ENCODE measurements at places on chromosomes 11 and 22.

- DNase-seq, result no peak
These were observed 9.4 kb downstream of the PIWIL3 start for GRCh38 chr22:24765166-24765565.

DNA sequence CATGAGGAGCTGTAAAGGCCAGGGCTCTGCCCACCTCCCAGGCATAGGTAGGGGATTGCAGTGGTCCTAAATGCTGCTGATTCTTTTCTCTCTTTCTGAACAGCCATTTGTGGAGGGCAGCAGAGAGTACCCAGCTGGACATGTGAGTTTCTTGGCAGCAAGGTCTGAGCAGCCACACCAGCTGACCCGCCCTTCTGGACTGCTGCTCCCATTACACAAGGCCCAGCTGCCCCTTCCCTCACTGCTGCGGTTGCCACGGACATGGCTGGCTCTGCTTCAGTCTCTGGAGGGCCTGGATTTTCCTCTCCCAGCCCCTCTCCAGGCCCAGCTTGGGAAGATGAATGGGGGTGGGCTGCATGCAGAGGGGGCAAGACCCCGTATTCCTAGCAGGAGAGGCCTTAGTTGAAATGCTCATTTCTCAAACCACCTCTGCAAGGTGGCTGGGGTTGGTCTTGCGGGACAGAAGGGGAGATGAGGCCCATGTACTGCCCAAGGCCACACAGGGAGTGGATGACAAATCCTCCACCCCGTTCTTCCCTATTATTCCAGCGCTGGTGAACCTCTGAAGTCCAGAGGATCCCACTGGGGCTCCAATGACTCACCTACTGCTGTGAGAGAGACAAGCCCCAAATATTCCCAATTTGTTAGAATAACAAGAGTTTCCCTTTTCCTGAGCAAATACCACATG lies 4.6 kb downstream of the LGALS12 start:
- no peak for DNase-seq

- no peak for DNase-seq
These were observed 48.9 kb downstream of the PHF21A start for GRCh38 chr11:46072172-46072964.

DNA sequence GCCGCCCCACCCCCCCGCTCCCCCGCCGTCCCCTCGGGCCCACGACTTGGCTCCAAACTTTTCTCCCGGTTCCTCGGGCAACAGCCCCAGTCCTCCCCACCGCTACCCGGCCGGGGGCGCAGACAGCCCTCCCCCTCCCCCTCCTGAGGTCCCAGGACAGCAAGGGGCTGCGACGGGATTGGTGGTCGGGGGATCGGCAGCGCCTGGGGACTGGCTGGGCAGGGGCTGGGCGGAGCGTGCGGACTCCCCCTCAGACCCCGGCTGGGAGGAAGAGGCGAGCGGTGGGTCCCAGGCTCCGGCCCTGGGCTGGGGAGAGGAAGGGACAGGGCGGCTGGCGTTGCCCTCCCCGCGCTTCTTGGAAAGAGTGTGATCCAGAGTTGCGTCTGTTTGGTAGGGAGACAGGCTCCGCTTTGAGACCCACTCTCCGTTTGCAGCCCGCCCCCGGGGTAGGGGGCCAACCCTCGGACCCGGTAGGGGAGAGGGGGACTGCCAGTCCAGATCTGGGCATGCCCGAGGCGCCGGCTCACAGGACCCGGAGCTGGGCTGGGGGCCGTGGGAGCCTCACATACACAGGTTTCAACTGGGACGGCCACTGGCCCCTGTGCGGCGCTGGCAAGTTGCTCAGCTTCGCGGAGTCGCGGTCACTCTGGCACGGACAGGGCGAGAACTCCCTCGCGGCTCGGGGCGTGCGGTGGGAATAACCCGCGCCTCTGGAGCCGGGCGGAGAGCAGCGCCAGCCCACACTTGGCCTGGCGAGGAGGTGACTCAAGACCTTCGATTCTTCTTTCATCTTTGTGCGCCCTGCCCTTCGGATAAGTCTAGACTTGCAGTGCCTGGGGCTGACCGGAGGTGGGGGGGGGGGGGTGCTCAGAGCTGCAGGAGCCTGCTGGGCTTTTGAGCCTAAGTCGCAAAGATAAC lies 999 bp downstream of the TSKU start:
- DNase-seq, result no peak

DNA sequence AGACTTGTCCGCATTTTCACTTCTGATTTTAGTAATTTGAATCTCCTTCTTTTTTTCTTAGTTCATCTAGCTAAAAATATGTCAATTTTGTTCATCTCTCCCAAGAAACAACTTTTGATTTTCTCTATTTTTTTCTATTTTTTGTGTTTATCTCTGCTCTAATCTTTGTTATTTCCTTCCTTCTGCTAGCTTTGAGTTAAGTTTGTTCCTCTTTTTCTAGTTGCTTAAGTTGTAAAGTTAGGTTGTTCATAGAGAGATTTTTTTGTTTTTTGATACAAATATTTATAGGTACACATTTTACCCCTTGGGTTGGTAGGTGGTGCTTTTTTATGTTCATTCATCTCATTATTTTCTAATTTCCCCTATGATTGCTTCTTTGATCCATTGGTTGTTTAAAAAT lies 22.1 kb upstream of the XKR3 start:
- no peak for DNase-seq

DNA sequence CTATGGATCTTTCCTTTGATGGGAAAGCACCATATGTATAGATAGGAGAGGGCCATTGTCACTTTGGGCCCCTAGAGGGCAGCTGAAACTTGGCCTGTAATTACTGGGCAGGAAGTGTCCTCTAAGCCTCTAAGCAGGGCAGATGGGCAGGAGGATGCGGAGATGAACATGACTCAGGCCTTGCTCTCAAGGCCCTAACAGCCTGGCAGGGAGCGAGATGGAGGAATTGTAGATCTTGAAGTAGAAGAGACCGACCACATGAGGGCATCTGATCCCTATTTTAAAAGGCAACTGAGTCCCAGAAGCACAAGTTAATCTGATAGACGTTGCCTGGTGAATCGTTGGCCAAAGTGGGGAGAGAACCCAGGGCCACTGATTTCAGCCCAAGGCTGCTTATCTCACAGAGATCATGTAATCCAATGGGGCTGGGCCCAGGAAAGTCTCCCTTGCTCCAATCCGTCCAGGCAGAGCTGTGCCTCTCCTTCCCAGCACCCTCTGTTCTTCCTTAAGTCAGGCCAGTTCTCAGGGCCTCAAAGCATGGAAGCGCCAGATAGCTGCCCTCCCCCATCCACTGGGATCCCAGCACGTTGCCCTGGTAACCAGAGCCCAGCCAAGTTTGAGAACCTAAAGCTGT lies 2.5 kb upstream of the SEPTIN3 start:
- no peak for DNase-seq

DNA sequence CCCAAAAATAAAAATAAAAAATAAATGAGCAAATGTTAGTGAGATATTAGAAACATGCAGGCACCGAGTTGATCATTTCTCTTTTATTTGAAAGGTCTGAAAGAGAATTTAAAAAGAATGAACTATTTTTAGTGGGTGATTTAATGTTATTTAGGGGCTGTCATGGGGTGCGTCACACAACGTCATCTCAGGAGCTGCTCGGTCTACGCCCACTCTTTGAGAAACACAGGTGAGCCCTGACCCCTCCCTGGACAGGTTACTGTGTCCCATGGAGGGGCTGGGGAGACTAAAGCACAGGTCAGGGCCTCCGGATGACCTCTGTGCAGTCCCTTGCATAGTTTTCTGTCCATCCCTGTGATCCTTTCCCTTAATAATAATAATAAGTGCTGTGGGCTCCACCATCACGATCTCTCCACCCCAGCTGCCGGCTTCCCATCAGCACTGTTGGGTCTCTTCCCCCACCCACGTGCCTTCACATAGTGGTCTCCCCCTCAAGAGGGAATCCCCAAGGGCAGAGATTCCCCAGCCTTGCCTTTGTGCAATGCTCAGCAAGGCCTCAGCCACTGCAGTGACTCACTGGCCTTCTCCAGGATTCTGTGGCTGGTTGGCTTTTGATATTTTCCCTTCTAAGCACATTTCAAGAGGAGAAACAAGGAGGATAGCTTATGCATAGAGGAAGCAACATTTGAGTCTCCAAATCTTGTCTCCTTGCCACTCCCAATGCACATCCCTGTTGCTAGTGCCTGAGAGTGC lies 159.9 kb downstream of the TTC17 start:
- DNase-seq, result no peak

GRCh38 chr22:50475652-50476002 lies 792 bp upstream of the SBF1 start:
- DNase-seq, result no peak

DNA sequence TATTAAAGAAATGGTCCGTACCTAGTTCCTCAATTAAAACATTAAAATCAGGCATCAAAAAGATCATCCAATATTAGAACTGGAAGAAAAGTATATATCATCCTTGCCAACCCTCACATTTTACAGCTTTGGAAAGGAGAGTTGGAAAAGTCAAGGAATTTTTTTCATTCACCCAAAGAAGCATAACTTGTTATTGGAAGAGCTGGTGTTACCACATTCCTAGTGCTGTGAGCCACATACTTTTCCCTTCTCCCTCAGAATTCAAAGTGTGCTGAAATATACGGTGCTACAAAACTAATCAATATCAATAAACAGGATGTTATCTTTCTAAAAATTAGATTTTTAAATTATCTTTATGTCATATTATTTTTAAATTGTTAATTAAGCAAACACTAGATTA lies 202.1 kb upstream of the FAT3 start:
- no peak for DNase-seq

Data from stimulated activated CD8-positive, alpha-beta memory T cell treated with anti-CD3 and anti-CD28 coated beads, Interleukin-15, amount 100 ng/mL, for 1 hour (primary cell).